B cell (primary cell): ENCODE measurements at places on chromosomes 4 and X. TPM values are rescaled to one million over a fixed set of nuclear protein-coding genes. Genes with fewer than 3 reads are reported as not detected.

- DNase-seq: no peak
These were observed 734.6 kb downstream of the GLUD2 start for GRCh38 chrX:121781991-121782390.

The RBM47 gene
- 12.6 and 12.9 TPM in 2 replicates for total RNA-seq

GRCh38 chrX:22296871-22297270 is 24.2 kb downstream of the CBLL2 start:
- no peak for DNase-seq

DNA sequence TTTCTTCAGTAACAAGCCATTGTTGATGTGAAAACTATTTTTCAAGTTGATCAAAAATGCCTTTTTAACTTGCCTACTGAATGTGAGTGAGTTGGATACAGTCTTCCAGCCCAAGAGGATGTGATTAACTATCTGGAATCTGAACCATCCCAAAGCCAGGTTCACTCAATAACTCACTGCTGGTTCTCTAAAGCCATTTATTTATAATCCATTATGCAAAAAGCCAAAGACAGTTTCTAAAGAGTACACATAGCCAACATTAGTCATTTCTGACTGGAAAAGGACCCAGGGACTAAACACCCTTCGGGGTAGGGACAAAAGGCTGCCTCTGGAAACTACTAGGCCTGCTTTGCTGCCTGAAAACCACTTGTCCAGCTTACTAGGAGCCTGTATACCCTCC is 109.6 kb downstream of the SHROOM4 start:
- no peak for DNase-seq

The NUDT11 gene
- 0.24 TPM in 1 of 2 replicates, not detected in the other for total RNA-seq

DNA sequence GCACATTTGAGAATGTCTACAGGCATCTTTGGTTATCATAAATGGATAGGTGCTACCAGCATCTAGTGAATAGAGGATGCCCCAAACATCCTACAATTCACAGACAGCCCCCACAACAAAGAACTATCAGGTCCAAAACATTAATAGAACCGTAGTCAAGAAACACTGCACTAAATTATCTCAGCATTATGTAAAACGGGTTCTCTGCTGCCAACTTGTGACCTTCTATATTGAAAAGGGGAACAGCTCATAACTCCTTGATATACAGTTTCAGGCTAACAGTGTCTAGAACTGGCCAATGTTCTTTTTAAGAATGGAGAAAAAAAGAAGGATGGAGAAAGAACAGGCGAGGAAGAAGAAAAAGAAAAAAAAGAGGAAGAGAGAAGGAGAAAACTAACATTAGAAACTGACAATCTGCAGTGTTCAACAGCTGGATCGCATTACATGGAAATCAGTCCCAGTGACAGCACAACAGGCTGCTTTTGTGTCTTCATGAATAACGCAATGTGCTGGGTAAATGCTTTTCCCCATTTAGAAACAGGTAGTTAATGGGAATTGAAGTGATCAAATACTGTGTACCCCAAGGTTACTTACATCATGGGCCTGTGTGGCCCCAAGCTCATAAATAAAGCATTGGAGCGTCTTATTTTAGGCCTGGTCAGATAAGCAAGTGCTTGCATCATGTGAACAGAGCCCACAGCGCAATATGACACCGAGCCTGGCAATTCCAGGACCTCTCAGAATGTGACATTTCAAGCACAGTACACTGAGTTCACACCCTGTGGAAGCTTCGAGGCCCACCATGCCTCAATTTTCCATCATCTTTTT is 339.5 kb downstream of the DHX15 start:
- DNase-seq: no peak

The RTL9 gene
- not detected in 2 replicates for total RNA-seq

DNA sequence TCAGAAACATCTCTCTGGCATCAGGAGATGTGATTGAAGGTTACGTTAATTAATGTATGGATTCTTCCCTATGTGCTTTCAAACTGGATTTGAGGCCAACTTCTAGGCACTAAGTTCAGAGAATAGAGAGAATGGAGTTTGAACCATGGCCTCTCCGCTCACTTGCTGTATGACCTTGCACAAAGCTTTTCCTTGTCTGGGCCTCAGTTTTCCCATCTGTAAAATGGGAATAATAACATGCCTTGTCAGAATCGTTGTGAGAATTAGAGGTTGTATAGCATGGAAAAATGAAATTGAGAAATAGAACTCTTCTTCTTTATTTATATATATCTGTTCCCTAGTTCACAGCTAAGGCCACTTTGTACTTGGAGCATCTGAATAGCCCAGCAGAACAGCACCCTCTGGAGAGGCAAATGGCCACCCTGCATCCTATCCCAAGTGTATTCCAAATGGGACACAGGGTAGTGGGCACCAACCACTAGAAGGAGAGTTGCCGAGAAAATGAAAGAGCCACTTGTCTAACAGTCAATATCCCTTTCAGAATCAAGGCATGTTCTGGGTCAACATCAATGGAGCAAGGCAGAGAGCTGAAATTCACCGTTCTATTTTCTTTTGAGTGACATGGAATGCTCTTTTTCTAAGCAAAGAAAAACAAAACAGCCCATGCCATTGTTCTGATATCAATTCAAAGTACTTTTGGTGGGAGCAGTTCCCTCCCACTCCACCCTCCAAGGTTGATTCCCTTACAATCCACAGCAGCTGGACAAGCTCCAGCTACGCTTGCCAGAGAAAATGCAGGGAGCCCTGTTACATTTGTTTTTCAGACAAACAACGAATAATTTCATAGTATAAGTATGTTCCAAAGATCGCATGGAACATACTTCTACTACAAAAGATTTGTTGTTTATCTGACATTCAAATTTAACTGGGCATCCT is 23.3 kb upstream of the MTM1 start:
- DNase-seq: no peak

- DNase-seq: peak; percentile 80
These were observed 78.7 kb downstream of the RBM47 start for GRCh38 chr4:40550948-40551462.

DNA sequence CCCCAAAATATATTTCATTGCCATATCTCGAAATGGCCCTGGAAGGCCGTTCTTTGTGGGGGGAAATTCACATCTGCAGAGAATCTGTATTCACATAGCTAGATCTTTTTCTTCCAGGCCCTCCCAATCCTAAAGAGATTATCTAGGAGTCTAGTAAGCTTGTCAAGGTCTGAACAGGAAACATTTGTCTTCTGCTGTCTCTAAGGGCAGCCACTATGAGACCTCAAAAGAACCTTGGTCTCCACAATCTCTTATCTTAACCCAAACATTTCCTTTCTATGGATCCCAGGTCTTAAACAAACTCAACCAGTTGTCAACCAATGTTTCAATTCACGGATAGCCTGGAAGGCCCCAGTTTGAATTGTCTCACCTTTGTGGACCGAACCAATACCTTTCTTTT is 45.0 kb downstream of the CRLF2 start:
- DNase-seq: no peak

GRCh38 chr4:24211856-24212255 is 322.0 kb upstream of the PPARGC1A start:
- DNase-seq: no peak

The NDST4 gene
- not detected in 2 replicates for total RNA-seq

DNA sequence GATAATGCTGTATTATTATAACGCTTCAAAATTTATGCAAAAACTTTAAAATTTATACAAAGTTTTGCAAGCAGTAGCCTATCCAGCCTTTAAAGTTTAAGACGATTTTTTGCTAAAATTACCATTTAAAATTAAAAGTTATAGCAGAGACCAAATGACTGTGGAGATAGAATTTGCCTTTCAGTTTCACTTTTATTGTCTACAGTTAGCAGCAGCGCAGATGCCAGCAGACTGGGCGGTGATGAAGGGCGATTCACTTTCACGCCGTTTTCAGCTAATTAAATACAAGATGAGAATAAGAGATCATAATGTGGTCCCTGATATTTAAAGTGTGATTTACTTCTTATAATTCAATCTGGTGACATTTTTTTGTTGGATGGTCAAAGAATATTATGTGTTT is 1381.5 kb upstream of the ADGRL3 start:
- DNase-seq: peak; percentile 14

The SLC9A7 gene
- total RNA-seq: 51.1 and 53.2 TPM in 2 replicates

DNA sequence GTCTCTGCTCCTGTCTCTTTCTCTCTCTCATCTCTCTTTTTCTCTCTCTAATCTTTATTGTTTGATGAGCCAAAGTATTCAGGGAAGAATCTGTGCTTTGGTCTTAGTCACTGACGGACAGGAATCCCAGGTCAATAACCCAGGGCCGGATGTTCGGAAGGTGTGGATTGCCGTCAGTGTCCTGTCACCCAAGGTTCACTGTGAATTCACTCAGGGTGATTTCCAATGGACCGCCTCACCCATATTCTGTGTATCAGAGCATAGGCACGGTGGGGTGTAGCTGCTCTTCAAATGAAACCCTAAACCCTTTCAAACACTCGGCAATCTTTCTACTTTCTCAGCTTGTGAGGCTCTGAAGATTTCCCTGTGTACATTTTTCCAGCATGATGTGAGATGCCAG is 144.6 kb upstream of the GPC4 start:
- DNase-seq: no peak

The FRYL gene
- 133 and 138 TPM in 2 replicates for total RNA-seq

The CCKAR gene
- not detected in 2 replicates for total RNA-seq

GRCh38 chr4:158442736-158443135 is 78.9 kb upstream of the RXFP1 start:
- DNase-seq: no peak

The DCLK2 gene
- 2.4 and 3.3 TPM in 2 replicates for total RNA-seq

The COX7B2 gene
- total RNA-seq: not detected in 2 replicates

- DNase-seq: no peak
These were observed 232.9 kb upstream of the GIMD1 start for GRCh38 chr4:106601519-106601918.

DNA sequence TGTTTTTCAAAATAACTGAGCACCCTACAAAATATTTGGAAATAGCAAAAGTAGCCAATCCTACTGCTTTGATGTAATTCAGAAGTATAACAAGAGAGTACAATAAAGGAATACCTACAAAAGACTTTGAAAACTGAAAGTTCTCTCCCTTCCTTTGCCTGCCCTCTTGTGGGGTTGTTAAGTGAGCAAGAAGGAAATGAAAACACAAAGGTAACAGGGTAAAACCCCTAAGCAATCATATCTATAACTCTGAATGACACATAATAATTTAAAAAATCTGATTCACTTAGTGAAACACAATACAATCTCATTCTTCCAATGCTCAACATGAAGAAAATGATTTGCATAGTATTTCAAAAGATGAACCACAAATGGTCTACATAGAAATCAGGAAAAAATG is 98.2 kb downstream of the FRYL start:
- DNase-seq: peak; percentile 46

The MAGIX gene
- 1.6 and 2.4 TPM in 2 replicates for total RNA-seq
